Breast epithelium (tissue), 4 donors: ENCODE measurements at places on chromosomes 6 and 20. TPM values are rescaled to one million over a fixed set of nuclear protein-coding genes. Genes with fewer than 3 reads are reported as not detected.

GCNT2 gene
- 1.4 TPM for total RNA-seq

- no peaks in the 10 kb centered on the region for H3K27me3 ChIP-seq
- no peaks in the 10 kb centered on the region for H3K4me1 ChIP-seq
- no peak overlapping the region for H3K4me3 ChIP-seq
- peak overlapping the region; percentile 25 for H3K27ac ChIP-seq
- no peak for DNase-seq
- no peaks in the 10 kb centered on the region for H3K36me3 ChIP-seq
Observed at GRCh38 chr6:169370054-169370453, 116.4 kb upstream of the THBS2 start.

DNA sequence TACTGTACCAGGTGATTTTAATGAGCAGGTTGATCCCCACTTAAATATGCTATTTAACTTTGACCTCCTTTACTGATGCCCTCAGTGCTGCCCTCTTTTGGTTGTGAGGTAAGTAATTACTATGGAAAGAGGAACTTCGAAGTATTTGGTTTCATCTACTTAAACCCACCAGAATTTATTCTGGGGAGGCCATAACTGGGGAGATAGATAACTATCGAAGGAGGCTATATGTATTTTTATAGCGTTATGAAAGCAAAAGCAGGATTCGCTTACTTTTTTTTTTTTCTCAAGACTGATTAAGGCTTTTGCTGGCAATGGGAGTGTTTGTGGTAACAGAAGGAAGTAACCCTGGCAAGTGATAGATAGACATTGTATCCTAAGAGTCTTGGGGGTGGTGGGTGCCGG lies 168.9 kb upstream of the CENPW start:
- no peaks in the 10 kb centered on the region for H3K27me3 ChIP-seq
- H3K27ac ChIP-seq = no peak overlapping the region
- H3K4me3 ChIP-seq = no peak overlapping the region
- no peaks in the 10 kb centered on the region for H3K36me3 ChIP-seq

DNA sequence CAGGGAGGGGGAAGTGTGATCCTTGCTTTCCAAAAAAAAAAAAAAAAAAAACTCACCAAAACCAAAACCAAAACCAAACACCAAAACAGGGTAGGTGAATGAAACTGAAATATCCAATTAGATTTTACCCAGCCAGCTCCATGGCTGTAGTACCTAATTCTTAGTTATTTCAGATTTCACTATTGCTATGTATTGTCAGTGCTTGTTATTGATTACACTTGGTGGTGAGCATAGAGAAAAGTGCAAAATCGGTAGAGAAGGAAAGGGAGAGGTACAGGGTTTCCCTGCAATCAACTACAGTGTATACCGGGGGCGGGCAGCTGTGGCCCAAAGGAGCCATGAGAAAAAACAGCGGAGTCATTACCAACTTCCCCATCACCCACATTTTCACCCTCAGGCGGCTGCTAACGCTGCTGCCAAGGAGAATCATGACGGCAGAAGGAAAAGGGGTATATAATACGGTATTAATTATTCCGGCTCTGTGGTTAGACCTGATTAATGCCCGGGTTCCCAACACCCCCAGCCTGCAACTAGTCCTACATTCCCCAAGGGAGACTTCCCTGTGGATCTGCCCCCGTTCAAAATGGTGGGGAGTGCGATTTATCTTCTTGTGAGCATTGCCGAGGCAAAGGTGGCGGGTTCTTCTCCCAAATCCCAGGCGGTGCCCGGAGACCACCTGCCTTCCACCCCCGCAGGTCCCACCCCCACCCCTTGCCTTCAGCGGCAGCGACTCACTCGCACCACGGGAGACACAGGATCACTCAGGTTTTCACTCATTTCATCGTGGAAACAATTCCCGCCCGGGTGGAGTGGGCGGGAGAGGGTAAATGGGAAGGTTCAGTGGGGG lies at the start of gene C6orf62:
Gene C6orf62 (minus strand): TSS at position 30 of the 847 bp plus-strand sequence. CDS start 486 bp downstream, outside the sequence.
- H3K27me3 ChIP-seq = no peaks in the 10 kb centered on the region
- DNase-seq = no peak
- no peaks in the 10 kb centered on the region for H3K36me3 ChIP-seq
- H3K27ac ChIP-seq = peak within 1 kb of the TSS; percentile 98

TRIM10 gene
- not detected for total RNA-seq

- no peak overlapping the region for H3K27ac ChIP-seq
- no peak overlapping the region for H3K4me3 ChIP-seq
- DNase-seq = no peak
- no peaks in the 10 kb centered on the region for H3K27me3 ChIP-seq
- no peaks in the 10 kb centered on the region for H3K4me1 ChIP-seq
Observed at GRCh38 chr6:104170401-104170800, 689.3 kb downstream of the HACE1 start.

DNA sequence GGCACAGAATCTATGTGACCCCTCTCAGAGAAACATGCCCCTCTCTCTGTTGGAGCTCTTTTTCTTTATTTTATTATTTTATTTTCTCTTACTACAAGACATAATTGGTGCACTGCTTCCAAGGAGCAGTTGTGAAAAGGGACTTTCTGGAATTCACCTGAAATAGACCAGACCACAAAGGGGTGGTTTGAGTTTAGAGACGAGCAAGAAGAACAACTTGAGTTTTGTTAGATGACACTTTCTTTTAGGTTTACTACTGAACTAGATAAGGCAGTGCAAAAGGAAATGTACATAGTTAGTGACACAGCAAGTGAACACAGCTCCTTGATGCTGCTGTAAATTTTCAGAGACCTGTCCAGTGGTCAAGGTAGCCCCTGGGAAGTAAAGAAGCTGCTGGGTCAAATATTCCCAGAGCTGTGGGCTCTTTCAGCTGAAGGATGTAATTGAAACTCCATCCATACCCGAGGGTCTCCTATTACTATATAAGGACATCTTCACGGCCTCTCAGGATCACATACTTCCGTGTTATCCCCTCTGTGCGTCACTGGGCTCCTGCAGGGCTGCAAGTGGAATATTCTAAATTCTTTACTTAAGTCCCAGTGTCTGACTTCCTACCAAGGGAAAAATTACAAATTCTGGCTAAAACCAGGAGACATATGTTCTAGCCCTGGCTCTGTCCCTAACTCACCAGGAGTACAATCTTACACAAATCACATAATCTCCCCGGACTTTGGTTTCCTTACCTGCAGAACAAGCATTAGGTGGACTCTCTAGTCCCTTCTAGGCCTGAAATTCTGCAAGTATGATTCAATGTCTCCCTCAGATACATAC lies 69.1 kb upstream of the ADTRP start:
- H3K4me3 ChIP-seq = no peak overlapping the region
- no peak for DNase-seq
- no peaks in the 10 kb centered on the region for H3K4me1 ChIP-seq
- no peaks in the 10 kb centered on the region for H3K27me3 ChIP-seq

DNA sequence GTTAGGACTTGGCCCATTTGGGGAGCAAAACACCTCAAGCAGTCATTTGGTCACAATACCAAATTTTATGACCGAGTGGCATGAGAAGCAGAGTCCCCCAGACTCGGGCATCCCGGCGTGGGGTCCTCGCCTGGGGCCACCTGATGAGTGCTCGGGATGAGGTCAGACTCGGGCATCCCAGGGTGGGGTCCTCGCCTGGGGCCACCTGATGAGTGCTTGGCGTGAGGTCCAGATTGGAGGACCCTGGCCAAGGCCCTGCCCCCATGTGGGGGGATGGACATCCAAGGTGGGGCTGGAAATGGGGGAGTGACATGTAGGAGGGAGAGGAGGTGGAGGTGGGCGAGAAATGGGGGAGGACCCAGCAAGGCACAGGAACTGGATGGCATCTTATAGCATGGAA lies 56.1 kb upstream of the CST7 start:
- no peaks in the 10 kb centered on the region for H3K36me3 ChIP-seq
- no peaks in the 10 kb centered on the region for H3K27me3 ChIP-seq
- H3K4me3 ChIP-seq = no peak overlapping the region

DNA sequence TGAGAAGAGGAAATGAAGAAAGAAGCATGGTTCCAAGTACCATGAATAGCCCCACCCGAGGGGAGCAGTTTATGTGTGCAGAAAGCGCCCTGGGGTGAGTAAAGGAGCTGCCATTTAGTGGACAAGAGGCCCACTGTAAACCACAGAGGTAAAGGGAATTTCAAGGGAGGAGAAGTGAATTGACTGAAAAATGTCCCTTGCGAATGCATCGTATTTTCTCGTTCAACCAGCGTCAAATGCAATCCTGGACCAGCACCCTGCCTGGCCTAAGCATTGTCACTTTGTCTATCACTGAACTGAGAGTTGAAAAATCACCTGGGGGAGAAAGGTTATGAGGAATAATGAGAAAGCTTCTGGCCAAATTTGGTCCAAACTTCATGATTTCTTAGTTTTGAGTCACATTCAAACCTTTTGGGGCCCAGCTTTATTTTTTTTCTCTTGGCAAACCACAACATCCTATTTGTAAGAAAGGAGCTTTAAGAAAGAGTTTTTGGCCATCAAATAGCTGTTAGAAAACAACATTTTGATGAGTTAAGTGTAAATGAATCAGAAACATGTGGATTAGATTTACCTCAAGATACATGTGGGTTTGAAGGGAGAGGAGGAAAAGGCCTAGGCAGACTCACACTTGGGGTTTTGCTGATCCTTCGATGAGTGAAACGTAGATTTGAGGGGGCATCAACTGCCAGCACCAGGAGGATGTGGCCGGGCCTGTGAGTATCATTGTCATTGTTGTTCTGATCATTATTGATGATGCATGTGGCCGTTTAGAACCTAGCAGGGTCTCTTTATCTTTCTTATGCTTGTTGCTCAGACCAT lies 214.0 kb downstream of the CLIC5 start:
- no peak overlapping the region for H3K4me3 ChIP-seq
- H3K27ac ChIP-seq = no peak overlapping the region
- no peak for DNase-seq
- no peaks in the 10 kb centered on the region for H3K36me3 ChIP-seq
- no peaks in the 10 kb centered on the region for H3K4me1 ChIP-seq

SNRPB gene
- 179 TPM for total RNA-seq
